PC-9 (cell line): ENCODE measurements at places on chromosomes 3 and 15. TPM values are rescaled to one million over a fixed set of nuclear protein-coding genes. Genes with fewer than 3 reads are reported as not detected.

CNTN6 gene
- not detected in 2 replicates for total RNA-seq

DNA sequence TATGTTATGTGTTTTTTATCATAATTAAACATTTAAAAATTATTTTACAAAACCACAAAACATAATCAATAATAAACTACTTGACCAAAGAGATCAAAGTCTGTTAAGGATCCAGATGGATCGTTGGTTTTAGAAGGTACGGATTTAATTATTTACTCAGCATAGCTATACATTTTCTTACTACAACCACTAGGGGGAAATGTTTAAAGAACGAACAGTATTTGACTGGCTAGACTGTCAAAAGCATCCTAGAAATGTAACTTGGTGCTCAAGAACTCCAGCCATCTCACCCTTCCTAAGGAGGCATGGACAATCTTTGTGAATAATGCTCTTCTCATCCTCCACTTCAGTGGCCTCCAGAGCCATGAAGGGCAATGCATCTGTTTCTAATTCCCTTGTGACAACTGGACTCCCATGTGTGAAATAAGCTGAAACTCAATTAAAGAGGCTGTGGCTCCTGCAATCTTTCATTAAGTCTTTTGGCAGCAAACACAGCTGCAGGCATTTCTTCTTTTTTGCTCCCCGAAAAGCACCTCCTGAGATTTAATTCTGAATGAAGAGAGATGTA, 94.7 kb upstream of the TUSC7 start:
- no peak for DNase-seq

DNA sequence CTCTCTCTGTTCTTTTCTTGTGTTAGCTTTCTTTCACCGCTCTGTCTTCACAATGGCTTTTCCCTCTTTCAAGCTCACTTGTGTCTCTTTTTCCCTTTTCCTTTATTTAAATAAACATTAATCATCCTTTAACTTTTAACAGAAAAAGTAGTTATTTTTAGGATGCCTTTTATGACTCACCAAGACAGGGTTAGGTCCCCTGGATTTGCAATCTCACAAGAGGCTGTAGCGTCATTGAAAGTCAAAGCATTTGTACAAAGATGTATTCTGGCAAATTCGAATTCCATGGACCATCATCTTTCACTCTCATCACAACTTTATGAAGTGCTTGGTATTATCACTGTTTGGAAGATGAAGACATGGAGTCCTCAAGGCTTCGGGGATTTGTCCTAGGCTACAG, 34.8 kb upstream of the MCTP2 start:
- no peak for DNase-seq

SCN11A gene
- total RNA-seq, result not detected in 2 replicates

DNA sequence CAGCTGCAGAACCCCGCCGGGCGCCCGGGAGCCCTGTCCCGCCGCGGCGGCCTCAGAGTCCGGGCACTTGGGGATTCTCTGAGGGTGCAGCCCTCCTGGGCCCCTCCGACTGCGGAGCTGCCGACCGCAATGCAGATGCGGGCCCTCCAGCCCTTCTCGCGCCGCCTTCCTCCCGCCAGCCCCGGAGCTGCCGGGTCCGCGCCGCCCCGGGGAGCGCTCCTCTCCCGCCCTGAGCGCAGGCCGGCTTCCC, 320 bp upstream of the ACAN start:
- DNase-seq, result no peak

GRCh38 chr3:78913711-78914110, 854.1 kb downstream of the ROBO1 start:
- DNase-seq, result no peak

DNA sequence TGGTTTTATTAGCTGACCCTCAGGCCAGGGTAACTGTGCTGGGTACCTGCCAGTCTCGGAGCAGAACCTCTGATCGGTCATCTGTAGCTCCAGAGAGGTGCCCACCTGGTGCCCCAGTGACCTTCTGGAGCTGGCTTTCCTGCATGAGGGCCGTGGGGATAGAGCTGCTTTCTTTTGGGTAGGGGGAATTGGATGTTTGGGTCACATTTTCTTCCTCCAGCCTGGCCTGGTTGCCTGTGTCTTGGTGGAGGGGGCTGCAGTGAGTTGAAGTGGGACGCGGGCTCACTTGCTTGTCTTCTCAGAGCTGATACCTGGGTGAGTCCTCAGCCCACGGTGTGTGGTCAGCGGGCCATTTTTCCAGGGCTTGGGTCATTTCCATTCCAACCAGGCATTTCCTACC, 2.6 kb downstream of the ZNF710 start:
- no peak for DNase-seq

GRCh38 chr3:144241404-144241803, 269.8 kb downstream of the DIPK2A start:
- no peak for DNase-seq

DNA sequence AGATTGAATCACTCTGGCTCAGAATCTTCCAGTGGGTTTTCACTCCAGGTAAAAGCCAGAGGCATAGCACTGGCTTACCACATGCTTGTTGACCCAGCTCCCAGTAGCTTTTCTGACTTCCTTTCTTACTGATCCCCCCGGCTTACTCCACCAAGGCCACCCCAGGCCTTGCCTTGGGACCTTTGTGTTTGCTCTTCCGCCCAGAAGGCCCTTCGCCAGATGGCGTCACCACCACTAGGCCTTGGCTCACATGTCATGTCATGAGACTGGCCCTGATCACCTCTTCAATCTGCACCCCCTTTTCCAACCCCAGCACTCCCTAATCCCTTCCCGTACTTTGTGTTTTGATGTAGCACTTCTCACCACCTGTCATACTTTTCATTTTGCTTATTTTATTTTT, 98.5 kb upstream of the UMPS start:
- DNase-seq, result no peak

DNA sequence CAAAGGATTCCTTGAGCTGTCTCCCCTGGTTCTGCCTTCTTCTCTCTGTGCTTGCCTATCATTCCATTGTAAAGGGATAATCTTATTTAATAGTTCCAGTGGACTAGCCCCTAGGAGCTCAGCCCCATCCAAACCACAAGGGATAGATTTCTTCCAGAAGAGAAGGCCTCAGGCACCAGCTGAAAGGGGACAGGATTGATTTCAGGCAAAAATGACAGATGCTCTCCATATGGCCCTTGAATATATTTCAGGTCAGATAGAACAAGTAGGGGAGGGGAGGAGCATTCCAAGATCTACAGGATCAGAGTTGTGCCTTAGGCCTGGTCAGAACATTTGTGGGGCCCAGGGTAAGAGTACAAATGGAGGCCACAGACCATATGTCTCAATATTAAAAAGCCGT, 85.3 kb downstream of the RPLP1 start:
- no peak for DNase-seq

GRCh38 chr15:85406916-85407315, 26.5 kb downstream of the AKAP13 start:
- DNase-seq, result no peak

DNA sequence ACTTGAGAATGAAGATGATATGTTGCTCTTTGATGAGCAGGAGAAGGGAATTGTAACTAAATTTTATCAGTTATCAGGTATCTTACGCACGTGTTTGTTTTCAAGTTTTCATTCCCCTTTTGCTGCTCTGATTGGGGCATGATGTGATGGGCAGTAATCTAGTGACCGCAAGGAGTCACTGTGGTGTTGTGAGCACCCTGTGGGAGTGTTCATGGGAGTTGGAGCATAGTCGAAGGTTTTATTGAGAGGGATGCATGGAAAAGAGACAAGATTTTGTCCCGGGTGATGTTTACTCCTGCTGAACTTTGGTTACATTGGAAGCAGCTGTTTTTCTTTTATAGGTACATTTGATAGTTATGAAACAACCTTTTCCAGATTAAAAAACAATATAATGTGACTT, 2.1 kb downstream of the FAN1 start:
- no peak for DNase-seq

DHFR2 gene
- total RNA-seq, result 6.4 and 8.2 TPM in 2 replicates

GRCh38 chr3:86788371-86788770, 202.6 kb downstream of the VGLL3 start:
- DNase-seq, result no peak

- DNase-seq, result no peak
These were observed 10.5 kb downstream of the ANXA2 start for GRCh38 chr15:60387321-60387720.
